Anterior cingulate cortex (tissue), 58 donors: ENCODE measurements at places on chromosomes 11 and 22.

- no peak for DNase-seq
Observed at GRCh38 chr11:15821451-15821850, 534.9 kb downstream of the SOX6 start.

GRCh38 chr11:13008061-13008435 lies 1.1 kb upstream of the RASSF10 start:
- DNase-seq, result no peak

DNA sequence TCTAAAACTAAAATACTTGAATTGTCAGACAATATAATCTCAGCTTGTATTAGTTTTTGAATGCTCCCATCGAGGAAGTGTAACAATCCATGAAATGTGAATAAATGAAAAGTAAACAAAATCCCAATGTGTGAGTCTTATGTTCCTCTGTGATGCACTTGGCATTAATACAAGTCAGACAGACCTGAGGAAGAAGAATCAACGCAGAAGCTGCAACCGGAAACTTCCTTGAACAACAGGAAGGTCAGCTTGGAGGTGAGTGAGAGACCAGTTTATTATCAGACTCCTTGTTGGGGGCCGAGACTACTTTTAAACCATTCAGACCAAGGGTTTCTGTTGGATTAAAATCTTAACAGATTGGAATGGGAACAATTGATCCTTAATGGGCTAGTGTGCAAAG lies 24.2 kb downstream of the NUP50 start:
- no peak for DNase-seq

GRCh38 chr11:67022961-67023956 lies at the start of gene SYT12:
Gene SYT12, plus strand, starts transcription at chr11:67023134. Its CDS starts 7,011 bp downstream, at chr11:67030145.
- no peak for DNase-seq

DNA sequence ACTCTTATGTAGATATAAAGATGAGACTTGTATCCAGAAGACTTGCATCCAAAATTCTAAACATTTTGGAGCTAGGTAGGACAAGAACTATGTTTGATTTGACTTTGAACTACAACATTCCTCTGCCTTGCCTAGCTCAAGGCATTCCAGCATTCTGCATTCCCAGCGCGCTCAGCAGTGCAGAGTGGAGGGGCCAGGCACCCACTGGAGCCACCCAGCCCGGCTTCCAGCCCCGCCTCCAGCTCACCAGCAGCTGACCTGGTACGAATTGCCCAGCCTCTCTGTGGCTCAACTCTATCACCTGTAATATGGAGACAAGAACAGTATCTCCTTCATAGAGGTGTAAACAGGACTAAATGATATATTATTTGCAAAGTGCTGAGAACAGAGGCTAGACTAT lies 28.8 kb downstream of the PRDM10 start:
- DNase-seq, result no peak

- DNase-seq, result no peak
Observed at GRCh38 chr11:130170345-130170744, 10.8 kb downstream of the ST14 start.

DNA sequence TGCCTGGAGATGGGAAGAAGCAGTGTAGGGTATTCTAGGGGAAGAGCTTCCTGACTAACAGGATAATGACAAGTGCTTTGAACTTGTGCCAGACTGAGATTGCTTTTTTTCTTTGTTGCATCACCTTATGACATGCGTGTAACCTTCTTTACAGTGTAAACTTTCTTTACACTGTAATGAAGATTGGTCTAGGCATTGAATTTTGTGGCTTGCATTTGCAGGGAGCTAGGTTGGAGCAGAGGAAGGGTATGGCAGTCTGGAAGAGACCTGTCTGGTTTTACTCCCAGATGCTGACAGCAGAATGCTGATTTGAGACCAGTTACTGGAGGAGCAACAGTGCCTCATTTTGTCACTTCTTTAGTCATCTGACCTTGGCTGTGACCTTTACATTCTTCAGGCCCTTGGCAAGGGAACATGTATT lies 5.6 kb downstream of the DDB2 start:
- no peak for DNase-seq

DNA sequence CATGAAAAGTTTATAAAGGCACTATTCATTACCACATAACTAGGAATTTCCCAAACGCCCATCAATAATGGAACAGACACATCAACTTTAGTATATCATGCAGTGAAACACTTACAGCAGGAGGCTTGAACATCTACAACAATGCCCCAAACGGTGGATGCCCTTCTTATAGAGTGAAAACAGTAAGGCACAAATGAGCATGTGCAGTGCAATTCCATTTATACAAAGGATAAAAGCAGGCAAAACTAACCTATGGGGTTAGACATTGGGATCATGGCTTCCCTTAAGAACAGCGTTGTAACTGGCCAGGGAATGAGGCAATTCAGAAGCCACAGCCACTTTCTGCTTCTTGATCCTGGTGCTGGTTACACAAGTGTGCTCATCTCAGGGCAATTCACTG lies 1363.0 kb downstream of the TBC1D22A start:
- DNase-seq, result no peak

GRCh38 chr11:119450590-119451326 lies 27.8 kb upstream of the THY1 start:
- no peak for DNase-seq

GRCh38 chr11:134003792-134004495 lies 47.2 kb upstream of the IGSF9B start:
- no peak for DNase-seq

DNA sequence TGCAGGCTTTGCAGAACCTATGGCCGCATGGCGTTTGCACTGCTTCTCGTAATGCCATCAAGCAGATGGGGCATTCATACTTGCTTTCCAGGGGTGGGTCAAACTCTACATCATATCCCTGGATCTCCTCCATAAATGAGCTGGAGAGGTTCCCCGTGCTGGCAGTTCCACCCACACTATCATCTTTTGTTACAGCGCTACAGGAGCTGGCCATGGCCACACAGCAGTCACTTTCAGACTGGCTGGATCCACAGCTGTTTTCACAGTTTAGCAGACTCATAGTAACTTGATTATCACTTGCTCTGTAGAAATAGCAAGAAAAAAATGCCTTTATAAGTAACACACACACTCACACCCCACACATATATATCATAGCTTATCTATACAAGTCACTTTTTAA lies 8.8 kb downstream of the TRAF6 start:
- no peak for DNase-seq

DNA sequence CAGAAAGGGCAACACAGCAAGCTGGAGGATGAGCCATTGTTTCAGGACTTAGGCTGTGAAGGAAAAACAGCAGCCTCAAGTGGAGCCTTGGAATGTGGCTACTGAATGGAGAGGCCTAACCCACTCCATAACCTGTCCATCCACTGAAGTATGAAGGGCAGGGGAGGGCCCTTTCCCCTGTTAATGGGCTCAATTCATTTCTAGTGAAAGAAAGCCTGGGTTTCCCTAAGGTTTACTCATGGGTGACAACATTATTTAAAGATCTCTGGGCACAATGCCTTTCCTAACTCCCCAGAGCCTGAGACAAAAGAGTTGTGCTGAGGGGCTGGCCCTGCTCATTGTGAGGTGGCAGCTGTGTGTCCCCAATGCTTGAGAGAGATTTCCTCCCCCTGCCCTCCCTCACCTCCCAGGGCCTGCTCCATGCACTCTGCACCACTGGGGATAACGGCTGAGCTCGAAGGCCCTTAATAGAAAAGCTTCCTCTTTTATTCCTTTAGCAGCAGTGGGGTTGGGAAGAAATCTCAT lies 83.8 kb downstream of the ME3 start:
- no peak for DNase-seq

DNA sequence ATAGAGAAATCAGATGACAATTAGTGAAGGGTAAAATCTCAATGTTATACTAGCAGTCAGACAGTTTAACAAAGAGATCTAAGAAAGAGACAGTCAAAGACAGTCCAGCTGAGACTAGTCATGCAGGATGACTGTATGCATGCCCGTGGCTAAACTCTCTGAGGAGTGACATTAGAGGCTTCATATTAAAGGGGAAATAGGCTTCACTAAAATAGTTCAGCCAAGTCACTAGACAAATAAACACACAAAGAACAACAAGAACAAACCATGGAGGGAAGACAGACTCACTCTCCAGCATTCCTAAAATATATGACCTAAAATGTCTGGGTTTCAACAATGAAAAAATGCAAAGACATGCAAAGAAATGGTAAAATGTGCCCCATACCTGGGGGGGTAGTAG lies 18.6 kb upstream of the APLNR start:
- no peak for DNase-seq

DNA sequence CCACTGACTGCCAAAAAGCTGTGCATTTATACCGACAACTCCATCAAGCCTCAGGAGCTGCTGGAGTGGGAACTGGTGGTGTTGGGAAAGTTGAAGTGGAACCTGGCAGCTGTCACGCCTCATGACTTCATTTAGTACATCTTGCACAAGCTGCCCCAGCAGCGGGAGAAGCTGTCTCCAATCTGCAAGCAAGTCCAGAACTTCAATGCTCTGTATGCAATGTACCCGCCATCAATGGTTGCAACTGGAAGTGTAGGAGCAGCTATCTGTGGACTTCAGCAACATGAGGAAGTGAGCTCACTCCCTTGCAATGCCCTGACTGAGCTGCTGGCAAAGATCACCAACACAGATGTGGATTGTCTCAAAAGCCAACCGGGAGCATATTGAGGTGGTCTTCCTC lies at the start of gene SLC22A25:
TSS of gene SLC22A25 (minus strand) at position 67 of the 400 bp plus-strand sequence. CDS start 13,947 bp downstream, outside the sequence.
- no peak for DNase-seq

DNA sequence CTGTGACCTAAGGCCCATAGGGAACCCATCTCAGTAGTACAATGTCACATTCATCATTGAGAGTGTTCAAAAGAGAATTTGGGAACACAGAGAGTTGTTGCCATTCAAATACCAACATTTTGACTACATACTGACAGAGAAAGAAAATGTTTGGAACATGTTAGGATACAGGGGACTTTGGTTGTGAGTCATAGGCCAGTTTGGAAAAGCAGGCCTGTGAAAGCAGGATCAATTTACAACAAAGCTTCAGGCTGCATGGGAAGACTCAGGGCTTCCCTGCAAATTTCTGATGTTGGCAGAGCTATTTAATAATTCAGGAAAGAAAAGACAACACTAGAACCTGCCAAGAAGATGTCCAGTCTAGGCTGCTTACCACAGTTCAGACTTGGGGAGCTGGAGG lies 374 bp downstream of the NLRP10 start:
- DNase-seq, result no peak

DNA sequence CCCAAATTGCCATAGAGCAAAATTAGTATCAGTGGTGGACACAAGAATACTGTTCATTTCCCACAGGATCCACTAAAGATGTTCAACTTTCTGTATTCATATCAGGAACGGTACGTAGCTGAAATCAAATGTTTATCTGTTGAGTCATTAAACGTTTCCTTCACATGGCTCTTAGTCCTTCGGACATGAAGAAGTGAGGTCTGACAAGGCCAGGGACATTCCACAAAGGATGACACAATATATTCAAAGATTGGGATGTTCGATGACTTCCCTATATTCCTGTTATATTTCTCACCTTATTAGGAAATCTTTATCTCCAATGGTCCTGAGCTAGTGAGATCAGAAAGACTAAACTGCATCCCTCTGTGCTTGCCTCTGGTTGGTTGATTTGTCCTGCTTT lies 129.0 kb downstream of the ETS1 start:
- DNase-seq, result no peak

GRCh38 chr11:100612766-100613165 lies 74.3 kb upstream of the ARHGAP42 start:
- no peak for DNase-seq

- DNase-seq, result no peak
Observed at GRCh38 chr11:103749158-103749557, 287.3 kb upstream of the DDI1 start.

DNA sequence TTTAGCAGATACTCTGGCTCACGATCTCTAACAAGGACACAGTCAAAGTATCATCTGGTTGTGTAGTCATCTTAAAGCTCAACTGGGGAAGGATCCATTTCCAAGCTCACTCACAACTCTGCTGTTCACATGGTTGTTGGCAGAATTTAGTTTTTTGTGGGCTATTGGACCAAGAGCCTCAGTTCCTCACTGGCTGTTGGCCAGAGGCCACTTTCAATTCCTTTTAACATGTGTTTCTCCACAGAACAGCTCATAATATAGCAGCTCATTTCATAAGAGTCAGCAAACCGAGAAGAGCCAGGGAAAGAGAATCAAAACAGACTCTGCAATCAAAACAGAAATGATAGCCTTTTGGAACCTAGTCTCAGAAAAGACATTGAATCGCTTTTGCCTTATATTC lies 22.6 kb downstream of the IZUMO1R start:
- DNase-seq, result no peak

DNA sequence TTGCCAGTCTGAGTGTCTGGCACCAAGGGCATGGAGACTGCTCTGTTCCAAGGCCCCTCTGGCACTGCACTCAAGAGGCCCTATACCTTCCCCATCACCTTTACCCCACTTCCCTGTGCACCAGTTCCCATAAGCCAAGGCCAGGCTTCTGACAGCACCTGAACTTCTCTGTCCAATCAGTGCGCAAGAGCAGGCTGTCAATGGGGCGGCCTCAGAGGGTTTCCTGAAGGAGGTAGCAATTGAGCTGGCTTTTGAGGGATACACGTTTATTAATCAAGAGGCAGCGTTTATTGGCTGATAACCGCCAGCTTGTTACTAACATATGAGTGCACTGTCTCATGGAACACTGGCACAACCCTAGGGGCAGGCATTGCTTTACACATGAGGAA lies 2.1 kb downstream of the SH3BP1 start:
- no peak for DNase-seq

GRCh38 chr22:29607426-29607825 lies 4.0 kb downstream of the NF2 start:
- no peak for DNase-seq

- DNase-seq, result no peak
Observed at GRCh38 chr11:73468590-73469161, 92.5 kb downstream of the RELT start.

GRCh38 chr11:89249196-89249595 lies 71.5 kb downstream of the TYR start:
- no peak for DNase-seq

DNA sequence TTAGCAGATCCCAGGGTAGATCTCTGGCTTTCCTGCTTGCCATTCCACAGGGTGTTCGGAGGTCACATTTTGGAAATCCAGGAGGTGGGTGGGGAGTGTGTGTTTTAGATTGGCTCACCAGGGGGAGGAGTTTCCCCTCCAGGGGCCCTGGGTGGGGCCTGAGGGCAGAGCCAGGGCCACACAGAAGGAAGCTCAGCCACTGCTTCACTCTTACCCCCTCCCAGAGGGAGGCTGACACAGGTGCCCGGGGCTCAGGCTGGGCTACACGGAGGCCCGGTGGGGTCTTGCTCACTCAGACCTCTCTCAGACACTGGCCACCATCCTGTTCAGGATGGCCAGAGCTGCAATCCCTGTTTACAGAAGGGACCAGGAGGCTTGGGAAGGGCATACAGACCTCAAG lies 2.5 kb downstream of the WNT7B start:
- DNase-seq, result no peak
